Left cardiac atrium (tissue), 4 donors: ENCODE measurements at places on chromosomes 4 and X. TPM values are rescaled to one million over a fixed set of nuclear protein-coding genes. Genes with fewer than 3 reads are reported as not detected.

DNA sequence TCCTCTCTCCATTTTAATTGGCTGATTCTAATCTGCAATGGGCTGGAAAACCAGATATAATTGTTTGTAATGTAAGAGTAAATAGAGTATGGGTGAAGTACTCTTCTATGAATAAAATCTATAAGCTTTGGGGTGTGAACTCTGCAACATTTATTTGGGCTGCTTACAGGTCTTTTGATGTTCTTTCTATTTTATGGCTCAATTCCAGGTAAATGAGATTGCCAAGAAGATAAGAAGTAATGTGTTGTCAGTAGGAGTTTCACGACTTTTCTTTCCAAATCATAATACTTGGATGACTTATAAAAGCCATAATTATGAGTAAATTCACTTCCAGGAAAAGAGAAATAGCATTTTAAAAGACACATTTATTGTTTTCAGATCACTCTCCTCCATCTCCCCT lies 103.5 kb downstream of the FMR1NB start:
- no peak for DNase-seq

DNA sequence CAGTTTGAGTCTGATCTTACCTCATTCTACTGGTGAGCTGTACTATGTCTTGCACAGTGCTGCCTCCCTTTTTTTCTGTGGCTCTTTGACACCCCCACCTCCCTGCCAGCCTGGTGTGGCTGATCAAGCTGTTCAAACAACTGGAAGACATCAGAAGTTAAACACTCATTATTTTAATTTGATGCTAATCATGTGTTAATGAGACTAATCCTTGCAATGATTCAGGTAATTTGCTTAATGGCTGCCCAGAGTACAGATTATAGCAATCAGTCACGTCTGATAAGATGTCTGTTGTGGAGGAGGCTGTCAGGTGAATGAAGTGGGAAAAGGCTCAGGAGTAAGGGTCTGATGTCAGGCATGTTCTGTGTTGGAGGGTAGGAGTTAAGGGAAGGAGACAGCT lies 87.4 kb upstream of the GK2 start:
- DNase-seq = no peak

DNA sequence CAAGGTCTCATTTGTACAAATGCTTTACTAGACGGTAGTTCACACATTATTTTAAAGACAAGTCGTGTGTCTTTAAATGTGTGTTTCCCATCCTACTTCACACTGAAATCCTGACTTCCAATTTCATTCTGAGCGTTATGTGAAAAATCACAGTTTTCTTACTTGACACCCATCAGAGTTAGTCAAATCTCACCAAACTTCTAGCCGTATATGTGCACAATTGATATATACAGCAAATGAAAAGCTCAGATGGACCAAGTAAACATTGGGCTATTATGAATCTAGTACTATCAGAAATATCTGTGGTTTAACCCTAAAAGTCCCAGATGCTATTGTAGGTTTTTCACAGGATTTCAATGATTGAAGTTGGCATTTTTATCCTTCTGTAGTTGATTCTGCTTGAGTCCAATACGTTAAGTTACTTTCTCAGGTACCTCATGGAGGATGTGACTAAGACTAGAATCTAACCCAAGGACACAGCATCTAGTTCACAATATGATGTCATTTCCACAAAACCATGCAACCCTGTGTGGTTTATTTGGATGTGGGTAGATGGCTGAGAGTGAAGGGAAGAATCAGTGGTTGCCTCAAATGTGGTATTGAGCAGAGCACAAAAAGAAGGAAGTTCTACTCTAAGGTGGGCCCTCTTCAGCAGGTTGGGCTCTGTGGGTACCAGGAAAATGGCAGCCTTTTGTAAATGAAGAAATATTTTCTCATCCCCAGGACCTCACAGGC lies 22.1 kb upstream of the TRIM60 start:
- no peak for DNase-seq

The PLXNB3 gene
- 5.9 TPM for total RNA-seq

- no peak for DNase-seq
Observed at GRCh38 chrX:29870608-29871007, 344.8 kb upstream of the MAGEB2 start.

- no peak for DNase-seq
Observed at GRCh38 chrX:120781403-120781802, 94.3 kb downstream of the CT47B1 start.

DNA sequence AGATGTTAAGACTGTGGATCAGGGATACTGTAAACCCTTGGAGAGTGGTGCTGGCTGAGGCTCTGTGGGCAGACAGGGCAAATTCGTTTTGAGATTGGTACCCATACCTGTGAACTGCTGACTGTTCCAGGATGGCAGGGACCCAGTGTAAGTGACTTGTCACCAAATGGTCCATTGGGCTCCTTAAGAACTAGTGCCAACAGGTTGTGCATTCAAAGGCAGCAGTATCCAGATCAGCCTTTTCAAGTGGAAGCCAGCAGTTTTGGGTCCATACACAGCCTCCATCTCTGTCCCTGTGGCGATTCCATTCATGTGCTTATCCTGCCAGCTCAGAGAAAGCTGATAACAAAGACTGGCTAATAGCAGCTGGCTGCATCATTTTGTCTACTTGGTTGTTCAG lies 84.0 kb upstream of the SCOC start:
- no peak for DNase-seq

DNA sequence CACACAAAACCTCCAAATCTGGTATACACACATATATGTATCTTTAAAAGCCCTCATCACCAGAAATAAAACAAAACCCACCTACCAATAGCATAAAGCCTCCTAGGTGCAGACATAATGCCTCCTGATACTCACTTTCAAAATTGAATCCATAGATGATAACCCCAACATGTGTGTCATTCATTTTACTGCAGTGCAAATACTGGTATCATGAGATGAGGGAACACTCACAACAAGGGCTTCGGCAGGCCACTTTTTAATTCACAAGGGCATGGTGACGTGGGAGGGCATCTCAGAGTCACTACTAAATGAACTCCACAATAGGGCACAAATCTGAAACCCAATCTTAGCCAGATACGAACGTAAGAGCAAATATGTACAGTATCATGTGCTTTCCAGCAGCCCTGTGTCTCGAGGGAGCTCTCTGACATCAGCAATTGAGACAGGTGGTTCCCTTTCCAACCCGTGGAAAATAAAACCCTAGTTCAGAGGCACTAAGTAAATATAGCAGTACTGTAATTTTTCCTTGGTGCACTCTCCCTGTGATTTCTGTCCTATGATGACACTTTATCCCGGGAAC lies 14.1 kb upstream of the PPARGC1A start:
- peak; percentile 34 for DNase-seq

The SPANXC gene
- total RNA-seq = not detected

- DNase-seq = no peak
Observed at GRCh38 chrX:32483534-32484136, 727.7 kb downstream of the DMD start.
